ENCODE measurements at places on chromosomes 5 and 9. TPM values are rescaled to one million over a fixed set of nuclear protein-coding genes. Genes with fewer than 3 reads are reported as not detected.

DNA sequence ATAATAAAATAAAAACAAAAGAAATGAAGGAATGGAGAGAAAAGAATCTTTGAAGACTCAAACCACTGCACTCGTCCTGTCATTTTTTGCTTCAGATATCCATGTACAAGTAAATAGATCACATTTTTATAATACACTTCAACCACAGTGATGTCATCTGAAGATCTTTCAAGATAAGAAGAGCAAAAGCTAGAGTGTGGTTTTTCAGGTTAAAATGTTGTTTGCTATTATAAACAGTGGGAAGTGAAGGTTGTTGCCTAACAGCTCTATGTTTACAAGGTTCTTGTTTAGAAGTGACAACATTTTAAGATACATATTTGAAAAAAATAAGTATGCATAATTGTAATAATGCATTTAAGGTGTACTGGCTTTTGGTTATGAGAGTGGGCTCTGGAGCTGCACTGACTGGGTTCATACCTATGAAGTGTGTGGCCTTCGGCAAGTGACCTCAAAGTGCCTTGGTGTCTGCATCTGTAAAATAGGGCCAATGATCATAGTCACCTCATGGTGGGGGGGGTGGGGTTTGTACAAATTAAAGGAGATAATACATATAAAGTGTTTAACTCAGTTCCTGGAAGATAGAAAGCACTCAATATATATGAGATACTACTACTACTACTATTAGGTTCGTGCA is 45.5 kb upstream of the IL7R start:
- no peak for DNase-seq

DNA sequence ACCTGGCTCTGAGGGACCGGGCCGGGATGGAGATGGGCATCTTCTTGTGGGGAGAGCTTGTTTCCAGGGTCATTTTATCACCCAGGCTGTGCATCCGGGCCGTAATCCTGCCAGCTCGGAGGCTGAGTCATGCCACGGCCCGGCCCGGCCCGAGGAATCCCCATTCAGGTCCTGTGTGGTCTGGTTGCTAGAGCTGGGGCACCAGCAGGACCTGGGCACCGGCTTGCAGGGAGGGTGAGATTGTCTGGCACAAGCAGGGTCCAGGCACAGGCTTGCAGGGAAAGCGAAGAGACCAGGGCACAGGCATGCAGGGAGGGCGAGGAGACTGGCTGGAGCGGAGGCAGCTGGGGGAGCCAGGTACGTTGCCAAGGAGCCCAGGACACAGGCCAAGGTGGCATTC is 106.8 kb downstream of the RXRA start:
- DNase-seq = peak; percentile 31

DNA sequence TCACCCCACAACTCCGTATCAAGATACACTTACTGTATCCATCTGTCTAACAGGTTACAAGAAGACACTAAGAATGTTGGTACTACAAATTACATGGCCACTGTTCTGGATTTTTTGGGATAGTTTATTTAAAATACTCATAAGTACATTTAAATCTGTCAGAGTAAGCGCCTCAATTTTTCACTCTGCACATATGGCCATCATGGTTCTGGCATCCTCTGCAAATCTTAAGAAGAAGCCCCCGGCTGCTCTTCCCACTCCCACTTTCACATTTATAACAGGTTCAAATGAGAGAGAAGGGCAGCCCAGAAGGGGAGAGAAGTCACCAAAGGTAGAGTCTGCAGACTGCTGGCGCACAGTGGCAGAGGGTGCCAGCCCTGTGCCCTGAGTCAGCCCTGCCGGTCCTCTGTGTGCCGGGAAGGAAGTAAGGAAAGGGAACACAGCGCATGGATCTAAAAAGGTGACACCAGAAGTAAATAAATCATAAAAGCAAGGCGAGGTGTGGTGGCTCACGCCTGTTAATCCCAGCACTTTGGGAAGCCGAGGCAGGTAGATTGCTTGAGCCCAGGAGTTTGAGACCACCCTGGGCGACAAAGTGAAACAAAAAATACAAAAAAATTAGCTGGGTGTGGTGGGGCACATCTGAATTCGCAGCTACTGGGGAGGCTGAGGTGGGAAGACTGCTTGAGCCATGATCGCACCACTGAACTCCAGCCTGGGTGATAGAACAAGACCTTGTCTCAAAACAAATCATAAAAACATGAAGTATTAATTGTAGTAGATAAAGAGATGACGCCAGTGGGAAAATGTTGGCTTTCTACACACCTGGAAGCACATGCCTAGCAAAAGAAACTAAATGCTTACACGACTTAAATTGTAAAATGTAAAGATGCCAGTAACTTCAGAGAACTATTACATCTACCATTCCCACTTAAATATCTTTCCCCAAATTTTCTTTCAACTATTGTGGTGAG is 30.0 kb downstream of the RNF130 start:
- no peak for DNase-seq

TSSK1B gene
- total RNA-seq = 1.4 TPM

DNA sequence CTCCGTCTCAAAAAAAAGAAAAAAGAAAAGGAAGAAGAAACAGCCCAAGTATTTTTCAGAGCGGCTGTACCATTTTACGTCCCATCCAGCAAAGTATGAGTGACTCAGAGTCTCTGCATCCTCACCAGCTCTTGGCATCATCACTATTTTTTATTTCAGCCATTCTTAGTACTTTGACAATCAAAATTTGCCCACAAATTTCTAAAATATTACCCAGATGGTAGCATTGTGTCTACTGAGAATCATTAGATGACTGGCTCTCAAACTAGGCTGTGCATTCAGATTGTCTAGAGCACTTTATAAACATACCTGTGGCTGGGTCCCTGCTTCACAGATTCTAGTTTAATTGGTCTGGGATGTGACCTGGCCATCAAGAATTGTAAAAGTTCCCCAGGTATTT is 21.6 kb upstream of the MELK start:
- DNase-seq = no peak

UBE2D2 gene
- total RNA-seq = 137 TPM

TMEM232 gene
- 4.7 TPM for total RNA-seq

TRAPPC13 gene
- total RNA-seq = 29.5 TPM

QRFP gene
- total RNA-seq = not detected

DNA sequence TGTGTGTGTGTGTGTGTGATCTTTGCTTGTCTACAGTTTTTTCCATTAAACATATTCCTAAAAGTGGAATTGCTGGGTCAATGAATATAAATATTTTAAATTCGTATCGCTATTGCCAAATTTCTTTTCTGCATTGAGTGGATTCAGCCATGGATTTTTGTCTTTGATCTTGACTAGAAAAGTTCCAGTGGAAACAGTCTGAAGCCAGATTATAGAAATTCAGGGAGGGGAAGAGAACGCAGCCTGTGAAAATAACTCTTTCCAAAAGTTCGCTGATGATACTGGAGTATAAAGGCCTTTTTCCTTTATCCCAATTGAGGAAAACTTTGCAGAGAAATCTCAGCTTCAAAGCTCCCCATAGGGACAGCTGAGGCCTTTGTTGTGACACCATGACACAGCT is 292.3 kb upstream of the CD180 start:
- DNase-seq = no peak

GRCh38 chr9:91746904-91747303 is 203.1 kb downstream of the ROR2 start:
- DNase-seq = peak; percentile 56

GRCh38 chr5:136432705-136433104 is 67.4 kb upstream of the TRPC7 start:
- DNase-seq = no peak

DNA sequence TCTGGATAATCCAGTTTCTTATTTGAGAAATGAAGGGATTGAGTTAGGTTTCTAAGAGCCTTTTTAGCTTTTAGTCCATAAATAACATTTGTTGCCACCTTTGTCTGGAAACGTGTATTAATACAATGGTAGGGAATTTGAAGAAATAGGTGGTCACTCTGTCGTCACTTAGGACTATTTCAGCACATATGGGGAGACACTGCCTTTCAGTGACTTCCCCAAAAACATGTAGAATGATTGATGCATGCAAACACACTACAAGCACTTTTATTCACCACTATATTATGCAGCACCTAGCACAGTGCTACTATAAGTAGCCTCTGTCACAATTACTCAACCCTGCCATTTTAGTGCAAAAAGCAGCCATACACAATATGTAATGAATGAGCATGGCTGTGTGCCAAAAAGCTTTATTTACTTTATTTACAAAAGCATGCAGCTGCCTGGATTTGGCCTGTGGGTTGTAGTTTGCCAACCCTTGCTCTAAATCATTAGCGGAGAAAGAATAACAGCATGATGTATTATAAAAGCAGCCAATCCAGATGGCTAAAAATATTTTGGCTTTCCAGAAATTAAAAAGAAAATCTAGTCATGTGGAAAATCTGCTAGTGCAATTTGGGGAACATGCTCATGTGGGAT is 154.2 kb upstream of the HMHB1 start:
- DNase-seq = no peak

PTPRD gene
- 13.7 TPM for total RNA-seq

DNA sequence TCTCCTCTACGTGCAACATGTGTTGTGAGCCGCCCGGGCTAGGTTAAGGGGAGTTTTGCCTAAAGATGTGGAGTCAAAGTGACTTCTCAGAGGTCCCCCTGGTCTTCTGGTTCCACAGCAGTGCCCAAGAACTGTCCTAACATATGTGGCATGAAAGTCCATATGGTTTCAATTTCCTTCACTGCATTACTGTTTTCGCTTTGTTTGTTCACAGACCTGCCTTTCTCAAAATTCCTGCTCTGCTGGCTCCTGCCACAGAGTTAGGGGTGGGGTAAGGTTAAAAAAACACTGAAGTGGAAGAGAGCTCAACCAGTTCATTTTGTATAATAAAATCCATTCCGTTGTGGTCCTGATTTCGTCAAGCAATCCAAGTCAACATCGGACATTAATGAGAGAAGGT is 289.4 kb downstream of the DMAC1 start:
- peak; percentile 6 for DNase-seq

RAB3C gene
- total RNA-seq = not detected

OR1Q1 gene
- 0.81 TPM for total RNA-seq

DNA sequence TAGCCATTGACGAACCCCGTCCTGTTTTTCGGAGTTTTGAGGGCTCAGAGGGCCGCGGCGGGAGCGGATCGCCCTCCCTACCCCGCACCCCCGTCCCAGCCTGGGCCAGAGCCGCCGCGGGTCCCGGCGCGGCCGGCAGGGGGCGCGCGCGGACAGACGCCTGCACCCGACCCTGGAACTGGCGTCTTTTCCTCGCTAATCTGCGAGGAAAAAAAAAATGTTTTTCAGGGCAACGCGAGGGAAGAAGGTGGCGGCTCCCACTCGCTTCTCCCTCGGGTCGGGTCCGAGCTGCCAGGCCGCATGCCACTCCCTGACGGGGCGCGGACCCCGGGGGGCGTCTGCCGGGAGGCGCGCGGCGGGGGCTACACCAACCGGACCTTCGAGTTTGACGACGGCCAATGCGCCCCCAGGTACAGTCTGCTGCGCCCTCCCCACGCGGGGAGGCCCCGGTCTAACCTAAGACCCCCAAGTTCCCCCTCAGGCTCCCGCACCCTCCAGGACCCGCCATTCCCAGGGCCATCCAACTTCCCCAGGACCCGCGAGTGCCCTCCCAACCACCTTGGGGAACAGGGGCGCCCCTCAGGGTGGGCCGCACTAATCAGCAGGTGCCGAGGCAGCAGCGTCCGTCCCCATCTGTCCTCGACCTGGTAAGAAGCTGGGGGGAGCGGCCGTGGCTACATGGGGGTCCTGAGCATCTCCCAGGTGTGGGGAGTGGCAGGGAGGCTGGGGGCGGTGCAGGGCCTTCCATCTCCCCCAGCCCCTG is at the start of gene KCNT1:
Gene KCNT1, plus strand, starts transcription at position 227 of the 763 bp plus-strand sequence. Its CDS starts 74 bp downstream, at position 301.
- DNase-seq = peak; percentile 34

SPAAR gene
- not detected for total RNA-seq

BARHL1 gene
- not detected for total RNA-seq

- peak; percentile 53 for DNase-seq
Observed at GRCh38 chr5:56102889-56103288, 108.1 kb upstream of the IL6ST start.

DNA sequence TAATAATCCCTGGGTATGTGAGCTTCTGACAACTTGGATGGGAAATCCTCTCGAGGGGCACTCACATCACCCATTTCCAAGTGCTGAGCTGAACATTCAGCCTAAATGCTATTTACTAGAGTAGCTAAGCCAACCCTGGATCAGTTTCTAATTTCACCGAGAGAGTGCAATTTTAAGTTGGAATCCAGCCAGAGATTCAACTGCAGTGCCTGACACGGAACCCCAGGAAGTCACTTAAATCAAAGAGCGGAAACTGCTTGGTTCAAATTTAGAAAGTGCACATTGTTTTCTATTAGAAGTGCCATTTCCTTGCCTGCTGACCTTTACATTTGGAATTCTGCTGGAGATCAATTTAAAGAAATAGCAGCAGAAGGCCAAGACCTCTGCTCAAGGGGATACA is 8.8 kb downstream of the SPRY4 start:
- DNase-seq = peak; percentile 66

FANCG gene
- 32.2 TPM for total RNA-seq

GRCh38 chr9:38048316-38048969 is 20.6 kb downstream of the SHB start:
- peak; percentile 95 for DNase-seq

GRCh38 chr5:953535-954449 is 54.8 kb upstream of the NKD2 start:
- DNase-seq = no peak

AFAP1L1 gene
- total RNA-seq = 10.8 TPM

DNA sequence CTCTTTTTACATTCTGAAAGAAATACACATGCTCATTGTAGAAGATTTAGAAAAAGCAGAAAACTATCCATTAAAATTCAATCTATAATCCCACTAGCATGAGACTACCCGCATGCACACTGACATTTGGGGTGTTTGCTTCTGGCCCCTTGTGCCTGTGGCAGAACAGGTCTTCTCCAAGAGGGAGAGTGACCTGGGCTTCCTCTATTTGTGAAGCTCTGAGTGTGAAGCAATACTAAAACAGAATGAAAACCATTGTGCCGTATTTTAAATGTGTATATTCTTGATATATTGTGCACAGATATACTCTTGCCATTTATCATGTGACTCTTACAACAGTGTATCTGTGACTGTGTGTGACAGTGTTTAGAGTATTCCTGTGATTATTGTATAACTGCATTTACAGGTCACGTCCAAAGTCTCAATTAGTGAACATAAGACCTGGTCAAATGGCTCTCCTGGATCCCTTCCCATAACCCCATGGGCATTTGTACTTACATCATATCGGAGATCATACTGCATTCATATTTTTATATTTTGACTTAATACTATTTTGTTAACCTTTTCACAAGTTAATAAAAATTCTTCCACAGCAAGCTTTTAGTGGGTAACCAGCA is 14.7 kb upstream of the CPEB4 start:
- DNase-seq = no peak

GBGT1 gene
- 0.98 TPM for total RNA-seq

- DNase-seq = peak; percentile 23
Observed at GRCh38 chr5:111584651-111585050, 72.3 kb upstream of the STARD4 start.

- DNase-seq = no peak
Observed at GRCh38 chr9:34783951-34784487, 74.1 kb upstream of the CCL21 start.

GPR151 gene
- total RNA-seq = not detected

GRCh38 chr9:133361507-133362092 is 5.2 kb downstream of the SURF2 start:
- no peak for DNase-seq
